ENCODE measurements at places on chromosomes 2 and 18.

GRCh38 chr18:46424898-46425297 lies 232.1 kb downstream of the LOXHD1 start:
- no peak for DNase-seq

DNA sequence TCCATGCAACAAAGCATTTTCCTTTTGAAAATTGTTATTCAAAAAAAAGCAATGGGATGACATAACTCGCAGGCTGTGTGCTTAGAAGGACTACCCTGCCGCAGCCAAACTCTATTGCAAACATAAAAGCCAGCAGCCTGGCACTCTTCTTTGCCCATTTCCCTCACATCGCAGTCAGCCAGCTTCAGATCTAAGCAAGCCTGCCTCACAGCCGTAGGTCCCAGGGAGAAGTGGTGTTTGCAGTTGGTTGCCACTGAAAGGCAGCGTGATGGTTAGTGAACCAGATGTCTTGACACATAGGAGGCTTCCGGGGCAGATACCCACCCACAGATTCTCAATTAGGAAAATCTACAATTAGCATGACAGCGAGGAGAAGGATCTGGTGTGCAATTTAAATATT lies 655.2 kb downstream of the RNF144A start:
- no peak for DNase-seq

DNA sequence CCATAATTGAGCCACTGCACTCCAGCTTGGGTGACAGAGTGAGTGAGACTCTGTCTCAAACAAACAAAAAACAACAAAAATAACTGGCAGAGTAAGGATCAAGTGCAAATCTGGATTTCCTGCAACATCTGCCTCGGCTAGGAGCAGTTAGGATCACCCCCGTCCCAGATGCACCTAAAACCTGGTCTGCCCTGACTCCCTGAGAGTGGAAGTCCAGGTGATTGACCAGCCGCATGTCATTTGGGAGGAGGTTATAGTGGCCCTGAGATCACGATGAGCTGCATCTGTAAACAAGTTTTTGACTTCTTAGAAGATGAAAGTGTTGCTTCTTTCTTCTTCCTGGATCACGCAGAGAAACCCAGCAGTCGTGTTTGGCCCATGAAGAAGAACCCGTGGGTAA lies 5.0 kb upstream of the ESPNL start:
- DNase-seq: no peak

- DNase-seq: no peak
Observed at GRCh38 chr2:208638059-208638458, 231.5 kb downstream of the PTH2R start.

DNA sequence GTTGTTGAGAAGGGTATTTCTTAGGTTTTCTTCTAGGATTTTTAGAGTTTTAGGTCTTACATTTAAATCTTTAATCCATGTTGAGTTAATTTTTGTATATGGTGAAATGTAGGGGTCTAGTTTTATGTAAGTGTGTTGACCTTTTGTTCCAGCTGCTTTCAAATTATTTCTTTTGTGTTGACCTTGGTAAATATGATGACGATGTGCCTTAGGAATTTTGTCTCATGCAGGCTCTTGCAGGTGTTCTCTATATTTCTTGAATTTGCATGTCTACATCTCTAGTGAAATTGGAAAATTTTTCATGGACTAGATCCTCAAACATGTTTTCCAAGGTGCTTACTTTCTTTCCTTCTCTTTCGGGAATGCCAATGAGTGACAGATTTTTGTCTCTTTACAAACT lies 1609.3 kb upstream of the ZEB2 start:
- no peak for DNase-seq

DNA sequence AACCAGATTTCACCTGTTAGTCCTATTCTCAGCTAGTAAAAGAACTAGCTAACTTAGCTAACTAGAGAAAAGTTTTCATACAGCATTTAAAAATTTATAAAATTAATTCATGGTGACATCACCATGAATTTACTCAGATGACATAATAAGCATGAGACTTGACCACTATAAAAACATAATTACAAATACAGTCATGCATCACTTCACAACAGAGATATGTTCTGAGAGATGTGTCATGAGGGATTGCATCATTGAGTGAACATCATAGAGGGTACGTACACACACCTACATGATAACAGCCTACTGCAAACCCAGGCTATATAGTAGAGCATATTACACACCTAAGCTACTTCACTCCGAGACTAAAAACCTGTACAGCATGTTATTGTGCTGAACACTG lies 481.3 kb upstream of the CHAC2 start:
- no peak for DNase-seq

DNA sequence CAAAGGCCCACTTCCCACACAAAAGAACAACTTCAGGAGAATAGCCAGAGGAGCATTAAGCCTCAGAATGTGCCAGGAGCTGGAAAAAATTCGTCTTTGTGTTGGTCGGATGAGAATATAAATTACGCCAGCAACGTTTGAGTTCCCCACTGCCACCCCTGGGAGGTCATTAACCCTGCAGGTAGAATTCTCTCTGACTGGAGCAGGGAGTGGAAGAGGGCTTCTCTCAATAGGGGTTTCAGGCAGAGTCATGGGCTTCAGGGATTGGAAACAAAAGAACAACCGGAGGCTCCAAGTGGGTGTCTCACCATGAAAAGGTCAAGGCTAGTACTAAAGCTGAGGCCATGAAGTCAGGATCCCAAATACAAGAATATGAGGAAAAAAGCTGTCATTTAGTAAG lies 69.0 kb upstream of the DDX18 start:
- DNase-seq: no peak

GRCh38 chr2:18922276-18922675 lies 332.9 kb upstream of the NT5C1B start:
- DNase-seq: no peak

DNA sequence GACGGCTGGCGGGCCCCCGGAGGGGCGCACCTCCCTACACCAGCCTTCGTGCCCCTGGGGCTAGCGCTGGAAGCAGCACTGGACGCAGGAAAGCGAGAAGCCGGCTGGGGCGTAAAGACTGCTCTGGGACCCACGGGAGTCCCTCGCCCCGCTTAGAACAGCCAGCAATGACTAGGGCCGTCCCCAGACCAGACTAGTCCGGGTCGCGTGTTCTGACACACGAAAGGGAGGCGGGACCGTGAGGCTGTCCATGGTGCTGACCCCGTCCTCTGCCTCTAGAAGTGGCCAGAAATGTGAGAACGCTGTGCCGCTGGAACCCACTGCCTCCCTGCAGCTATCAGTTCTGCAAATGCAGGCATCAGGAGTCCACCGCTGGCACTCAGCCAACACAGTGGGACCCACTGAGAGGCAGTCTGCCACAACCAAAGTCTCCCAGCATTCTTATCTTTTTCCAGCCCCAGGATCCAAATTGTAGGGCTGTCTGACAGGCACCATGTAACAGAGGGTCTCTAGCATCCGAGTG lies at the start of gene UCN:
Gene UCN (minus strand): TSS at position 87 of the 523 bp plus-strand sequence. CDS start 550 bp downstream, outside the sequence.
- no peak for DNase-seq

DNA sequence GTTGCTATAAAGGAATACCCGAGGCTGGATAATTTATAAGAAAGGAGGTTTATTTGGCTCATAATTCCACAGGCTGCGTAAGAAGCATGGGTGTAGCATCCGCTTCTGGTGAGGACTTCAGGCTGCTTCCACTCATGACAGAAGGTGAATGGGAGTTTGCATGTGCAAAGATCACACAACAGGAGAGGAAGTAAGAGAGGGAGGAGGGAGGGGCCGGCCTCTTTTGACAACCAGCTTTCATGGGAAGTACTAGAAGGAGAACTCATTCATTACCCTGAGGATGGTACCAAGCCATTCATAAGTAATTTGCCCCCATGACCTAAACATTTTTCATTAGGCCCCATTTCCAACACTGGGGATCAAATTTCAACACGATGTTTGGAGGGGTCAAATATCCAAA lies 386.8 kb upstream of the NETO1 start:
- DNase-seq: no peak

DNA sequence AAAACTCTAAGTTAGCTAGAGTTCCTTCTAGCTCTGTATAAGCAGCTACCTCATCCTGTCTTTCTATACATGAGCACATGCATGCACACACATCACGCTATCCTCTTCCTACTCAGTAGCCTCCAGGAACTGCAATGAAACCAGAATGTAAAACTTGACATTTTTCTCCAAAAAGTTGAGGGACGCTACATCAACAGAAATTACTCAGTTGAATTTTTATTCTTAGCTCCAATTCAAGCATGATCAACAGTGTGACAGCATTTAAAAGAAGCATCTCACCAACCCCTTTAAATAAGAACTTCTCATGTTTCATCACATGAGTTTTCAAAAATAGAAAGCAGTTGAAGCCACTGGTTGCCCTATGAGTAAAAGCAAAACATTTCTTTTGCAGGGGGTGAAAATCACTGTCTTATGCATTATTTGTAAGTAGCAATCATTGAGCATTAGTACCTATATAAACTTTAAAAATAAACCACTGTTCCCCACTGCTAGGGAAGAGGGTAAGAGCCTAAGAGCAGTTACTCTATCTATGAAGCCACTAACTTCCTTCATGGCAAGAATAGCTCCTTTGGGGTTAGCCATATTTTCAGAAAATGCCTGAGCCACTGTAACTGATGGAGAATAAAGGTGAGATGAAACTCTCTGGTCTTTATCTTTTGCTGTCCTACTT lies 77.9 kb upstream of the ARL5A start:
- no peak for DNase-seq

GRCh38 chr2:54770211-54770610 lies 46.7 kb downstream of the EML6 start:
- DNase-seq: no peak

DNA sequence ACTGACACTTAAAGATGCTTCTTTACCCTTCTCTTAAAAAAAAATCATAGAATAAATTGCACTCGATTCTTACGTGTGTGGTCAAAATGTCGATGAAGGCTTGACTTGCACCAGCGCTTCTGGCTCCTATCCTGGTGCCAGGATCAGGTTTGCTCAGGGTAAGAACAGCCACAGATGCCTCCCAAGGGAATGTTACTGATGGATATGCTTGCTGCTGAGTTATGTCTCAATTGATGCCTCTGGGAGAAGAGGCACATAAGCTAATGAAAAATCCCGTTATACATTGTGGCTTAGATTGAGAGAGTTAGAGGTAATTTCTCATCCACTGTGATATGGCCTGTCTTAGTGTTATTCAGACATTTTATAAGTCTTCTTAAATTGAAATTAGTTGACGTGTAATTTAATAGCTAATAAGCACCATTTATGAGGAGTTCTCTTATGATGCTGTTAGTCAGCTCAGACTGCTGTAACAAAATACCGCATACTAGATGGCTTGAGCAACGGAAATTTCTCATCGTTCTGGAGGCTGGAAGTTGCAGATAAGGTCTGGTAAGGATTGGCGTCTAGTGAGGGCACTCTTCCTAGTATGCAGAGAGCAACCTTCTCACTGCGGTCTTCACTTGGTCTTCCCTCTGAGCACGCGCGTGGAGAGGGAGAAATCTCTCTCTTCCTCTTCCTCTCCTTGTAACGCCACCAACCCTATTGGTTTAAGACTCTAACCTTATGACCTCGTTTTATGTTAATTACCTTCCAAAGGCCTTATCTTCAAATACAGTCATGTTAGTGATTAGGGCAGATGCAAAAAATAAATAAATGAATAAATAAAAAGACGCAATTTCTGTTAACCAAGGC lies 116.6 kb upstream of the NOSTRIN start:
- DNase-seq: no peak

GRCh38 chr18:25251068-25251467 lies 100.9 kb downstream of the ZNF521 start:
- DNase-seq: no peak

DNA sequence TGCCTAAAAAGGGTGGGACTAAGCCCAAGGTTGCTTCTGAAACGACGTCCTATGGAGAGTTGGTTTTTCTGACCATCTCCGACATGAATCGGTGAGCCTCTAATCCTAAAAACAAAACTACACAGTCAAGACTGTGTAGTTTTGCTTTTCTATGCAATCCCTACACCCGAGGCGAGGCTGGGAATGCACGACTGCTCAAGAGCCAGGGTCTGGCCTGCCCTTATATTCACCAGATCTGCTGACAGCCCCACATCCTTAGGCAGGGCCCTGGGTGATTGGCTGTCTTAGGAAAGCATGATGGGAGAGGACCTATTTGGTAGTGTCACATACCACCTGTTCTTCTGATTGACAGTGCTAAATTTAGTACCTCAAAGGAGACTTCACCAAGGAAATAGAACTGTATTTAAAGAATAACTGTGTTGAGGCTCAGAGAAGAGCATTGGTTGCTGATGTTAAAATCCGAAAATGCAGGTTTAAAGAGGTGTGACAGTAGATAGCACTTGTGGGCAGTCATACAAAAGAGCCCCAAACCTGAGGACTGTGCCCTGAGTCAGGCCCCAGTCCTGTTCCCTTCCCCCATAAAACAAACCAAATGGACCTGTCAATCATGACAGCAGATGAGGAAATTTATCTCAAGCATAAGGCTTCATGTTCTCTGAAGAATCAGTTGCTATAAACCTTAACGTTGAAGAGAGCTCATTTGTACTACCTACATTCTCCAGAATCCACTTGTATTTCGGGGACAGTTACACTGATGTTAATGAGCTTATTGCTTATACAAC lies at the start of gene TTN:
Gene TTN (minus strand): TSS at position 197 of the 782 bp plus-strand sequence. CDS start 2,781 bp downstream, outside the sequence.
- no peak for DNase-seq

DNA sequence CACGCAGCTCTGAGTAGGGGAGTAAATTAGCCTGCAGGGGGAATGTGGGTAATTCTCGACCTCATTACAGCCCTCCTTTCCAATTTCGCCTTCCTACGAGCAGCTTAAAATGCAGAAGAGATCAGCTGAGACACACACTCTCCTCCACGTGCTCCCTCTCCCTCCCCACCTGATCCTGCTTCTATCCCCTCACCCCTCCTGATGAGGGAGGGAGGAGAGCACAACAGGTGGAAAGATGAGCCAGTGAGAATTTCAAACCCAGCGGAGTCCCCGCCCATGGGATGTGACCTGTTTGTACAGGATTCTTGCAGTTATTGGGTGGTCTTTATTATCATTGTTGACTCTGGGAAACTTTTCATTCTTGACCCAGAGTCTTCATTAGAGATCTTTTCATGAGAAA lies 35.5 kb downstream of the DDX18 start:
- DNase-seq: no peak

DNA sequence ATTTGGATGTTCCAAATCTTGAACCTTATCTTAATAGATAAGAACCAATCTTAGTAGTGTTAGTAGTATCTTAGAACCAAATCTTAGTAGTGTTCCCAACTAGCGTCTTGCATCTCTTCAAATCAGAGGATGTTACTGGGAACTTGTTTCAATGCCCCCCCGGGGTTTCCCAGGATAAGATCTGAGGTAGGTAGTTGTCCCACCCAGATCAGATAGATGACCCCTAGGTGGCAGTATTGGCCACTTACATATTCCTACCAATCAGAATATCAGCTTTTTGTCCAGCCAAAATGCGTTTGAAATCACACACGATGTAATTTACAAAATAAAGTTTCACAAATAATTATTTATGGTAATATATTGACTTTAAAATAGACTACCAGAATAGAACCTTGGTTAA lies 314.8 kb downstream of the MBD2 start:
- no peak for DNase-seq

Measured in effector memory CD8-positive, alpha-beta T cell (primary cell).